ENCODE measurements at places on chromosomes 6 and 20. TPM values are rescaled to one million over a fixed set of nuclear protein-coding genes. Genes with fewer than 3 reads are reported as not detected.
A peak's percentile ranks its signal among the peaks of the same experiment; 100 is the strongest.

Gene MAVS
- total RNA-seq, result 27.0 TPM

DNA sequence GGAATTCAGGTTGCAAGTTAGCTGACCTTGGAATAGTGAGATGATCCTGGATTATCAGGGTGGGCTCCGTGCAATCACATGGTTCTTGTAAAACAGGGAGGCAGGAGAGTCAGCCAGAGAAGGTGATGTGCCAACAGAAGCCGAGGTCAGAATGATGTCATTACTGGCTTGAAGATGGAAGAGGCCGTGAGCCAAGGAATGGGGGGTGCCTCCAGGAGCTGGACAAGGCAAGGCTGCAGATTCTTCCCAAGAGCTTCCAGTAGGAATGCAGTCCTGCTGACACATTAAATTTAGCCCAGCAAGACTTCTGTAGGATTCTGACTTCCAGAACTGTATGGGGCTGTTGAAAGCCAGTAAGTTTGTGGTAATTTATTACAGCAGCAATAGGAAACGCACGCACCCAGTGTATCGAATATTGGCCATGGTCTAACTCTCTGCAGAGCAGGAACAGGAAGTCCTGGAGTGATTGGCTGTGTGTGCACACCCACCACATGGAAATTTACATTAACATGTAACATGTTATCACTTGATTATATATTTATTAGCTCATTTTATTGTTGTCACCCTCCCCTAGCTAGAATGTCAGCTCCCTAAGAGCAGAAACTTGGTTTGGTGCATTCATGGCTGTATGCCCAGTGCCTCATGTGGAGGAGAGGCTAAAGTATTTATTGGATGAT lies 19.1 kb downstream of the SLC24A3 start:
- no peak for DNase-seq

- peak; percentile 73 for DNase-seq
Observed at GRCh38 chr6:52649536-52650160, 21.3 kb upstream of the TMEM14A start.

Gene IL17F
- not detected for total RNA-seq

- DNase-seq, result no peak
Observed at GRCh38 chr20:47775841-47776240, 9.4 kb downstream of the SULF2 start.

DNA sequence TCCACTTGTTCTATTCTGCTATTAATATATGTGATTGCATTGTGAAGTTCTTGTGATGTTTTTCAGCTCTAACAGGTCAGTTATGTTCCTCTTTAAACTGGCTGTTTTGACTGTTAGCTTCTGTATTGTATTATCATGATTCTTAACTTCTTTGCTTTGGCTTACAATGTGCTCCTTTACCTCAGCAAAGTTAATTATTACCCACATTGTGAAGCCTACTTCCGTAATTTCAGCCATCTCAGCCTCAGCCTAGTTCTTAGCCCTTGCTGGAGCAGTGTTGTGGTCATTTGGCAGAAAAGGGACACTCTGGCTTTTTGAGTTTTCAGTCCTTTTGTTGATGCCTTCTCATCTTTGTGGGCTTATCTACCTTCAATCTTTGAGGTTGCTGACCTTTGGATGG lies 440.2 kb downstream of the TBC1D32 start:
- DNase-seq, result no peak

Gene C4A
- 1.6 TPM for total RNA-seq

GRCh38 chr6:113668641-113669408 lies 188.3 kb upstream of the MARCKS start:
- no peak for DNase-seq

Gene IP6K3
- total RNA-seq, result not detected

- peak; percentile 50 for DNase-seq
Observed at GRCh38 chr6:119078376-119079282, at the start of gene FAM184A. TSS of gene FAM184A (minus strand) at chr6:119078664. CDS start at chr6:119078299, 365 bp downstream.

Gene DEFB132
- total RNA-seq, result not detected

DNA sequence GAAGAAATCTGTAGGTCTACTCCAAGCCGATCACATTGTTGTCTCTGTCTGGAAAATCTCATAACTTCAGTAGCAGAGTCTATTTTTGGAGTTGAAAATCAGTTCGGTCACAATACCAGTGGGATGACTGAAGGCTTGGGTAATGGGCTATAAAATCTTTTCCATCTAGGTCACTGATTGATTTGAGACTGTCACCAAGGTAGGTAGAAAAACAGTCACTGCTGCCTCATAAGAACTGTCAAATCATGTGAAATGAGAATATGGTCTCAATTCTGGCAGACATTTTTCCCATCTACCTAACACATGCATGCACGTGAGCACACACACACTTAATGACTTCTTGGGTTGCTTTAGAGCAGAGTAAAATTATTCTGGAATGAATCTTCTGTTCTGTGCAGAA lies 1162.8 kb upstream of the CITED2 start:
- no peak for DNase-seq

Gene PCSK2
- total RNA-seq, result not detected

DNA sequence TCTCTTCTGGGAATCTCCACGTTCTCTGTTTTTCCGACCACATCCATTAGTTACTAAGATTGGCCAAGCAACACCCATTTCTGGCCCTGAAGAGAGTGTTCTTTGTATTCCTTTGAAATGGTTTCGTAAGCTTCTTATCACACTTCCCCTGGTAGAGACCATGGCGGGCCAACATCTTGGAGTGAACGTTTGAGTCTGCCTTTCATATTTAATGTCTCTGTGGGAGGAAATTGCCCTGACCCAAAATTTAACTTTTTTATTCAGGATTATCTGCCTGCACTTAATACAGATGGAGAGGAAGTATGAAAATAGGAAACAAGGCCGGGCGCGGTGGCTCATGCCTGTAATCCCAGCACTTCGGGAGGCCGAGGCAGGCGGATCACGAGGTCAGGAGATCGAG lies 177.0 kb upstream of the SNX9 start:
- DNase-seq, result no peak

DNA sequence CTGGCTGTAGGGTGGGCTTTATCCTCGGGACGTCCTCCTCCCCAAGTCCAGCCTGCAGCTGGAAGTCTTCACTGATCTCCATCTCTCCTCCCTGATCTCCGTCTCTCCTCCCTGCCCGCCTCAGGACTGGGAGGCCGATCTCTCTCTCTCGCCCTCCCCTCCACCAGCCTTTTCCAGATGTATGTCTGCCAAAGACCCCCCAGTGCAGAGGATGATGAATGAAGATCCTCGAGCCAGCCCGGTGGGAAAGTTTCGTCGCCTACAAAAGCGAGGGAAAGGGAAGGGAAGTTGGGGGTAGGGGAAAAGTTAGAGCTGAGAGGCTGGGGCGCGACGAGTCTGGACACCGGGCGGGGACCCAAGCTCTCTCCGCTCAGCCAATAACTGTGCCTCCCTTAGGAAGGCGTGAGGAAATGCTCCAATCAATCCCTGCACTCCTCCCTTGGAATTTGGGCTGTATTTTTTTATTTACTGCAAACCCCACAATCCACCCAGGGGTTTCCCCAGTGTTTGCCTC lies 595 bp upstream of the SRF start:
- DNase-seq, result peak; percentile 81

Gene COL12A1
- 1.1 TPM for total RNA-seq

DNA sequence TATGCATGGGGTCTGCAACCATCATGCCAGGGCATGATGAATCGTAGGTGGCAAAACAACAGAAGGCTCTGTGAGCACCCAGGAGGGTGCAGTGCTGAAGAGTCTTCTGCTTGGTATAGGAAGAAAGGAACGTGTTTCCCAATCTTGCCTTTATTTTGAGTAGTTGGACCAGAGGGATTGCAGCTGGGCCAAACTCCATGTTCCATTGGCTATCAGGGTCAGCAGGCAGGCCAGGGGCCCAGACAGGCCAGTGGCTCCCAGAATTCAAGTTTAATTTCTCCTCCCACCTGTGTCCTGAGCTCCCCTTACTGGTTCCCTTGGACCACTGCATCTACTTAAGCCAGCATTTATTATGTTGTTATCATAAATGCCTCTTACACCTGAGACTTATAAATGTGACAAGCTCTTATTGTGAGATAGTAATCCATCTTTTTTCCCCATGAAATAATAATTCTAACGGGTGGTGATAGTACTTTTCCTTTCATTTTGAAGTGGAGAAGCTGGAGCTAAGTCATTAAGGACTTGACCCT lies 918 bp upstream of the TRIM38 start:
- DNase-seq, result peak; percentile 47

- no peak for DNase-seq
Observed at GRCh38 chr6:21522143-21522747, 71.3 kb upstream of the SOX4 start.

Gene AIF1
- not detected for total RNA-seq

Gene SLC24A3
- not detected for total RNA-seq

- no peak for DNase-seq
Observed at GRCh38 chr6:8080362-8081151, 16.4 kb upstream of the BLOC1S5 start.

Gene ZNF334
- not detected for total RNA-seq

Gene DHX35
- total RNA-seq, result 21.3 TPM

Gene EFHC1
- total RNA-seq, result 23.7 TPM

Gene MYH7B
- total RNA-seq, result 0.08 TPM

GRCh38 chr6:1610497-1611321 lies 994 bp downstream of the FOXC1 start:
- DNase-seq, result peak; percentile 40

DNA sequence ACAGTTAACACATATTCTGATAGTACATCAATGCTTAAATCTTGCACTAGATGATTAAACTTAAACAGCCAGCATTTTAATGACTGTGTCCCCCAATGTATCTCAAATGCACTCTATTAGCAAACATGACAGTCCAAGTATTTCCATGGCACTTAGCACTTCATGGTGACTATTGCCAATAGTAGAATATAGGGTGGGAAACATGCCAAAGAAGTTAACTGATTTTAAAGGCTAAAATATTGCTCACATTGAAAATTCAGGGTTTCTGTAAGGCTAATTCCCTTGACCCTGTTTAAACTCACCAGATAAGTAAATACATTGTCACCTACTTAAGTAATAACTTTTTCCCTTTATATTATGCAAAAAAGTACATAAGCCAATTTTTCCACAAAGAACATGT lies 266.9 kb downstream of the TBC1D32 start:
- no peak for DNase-seq

- DNase-seq, result no peak
Observed at GRCh38 chr6:157879034-157879872, 56.2 kb downstream of the SNX9 start.

DNA sequence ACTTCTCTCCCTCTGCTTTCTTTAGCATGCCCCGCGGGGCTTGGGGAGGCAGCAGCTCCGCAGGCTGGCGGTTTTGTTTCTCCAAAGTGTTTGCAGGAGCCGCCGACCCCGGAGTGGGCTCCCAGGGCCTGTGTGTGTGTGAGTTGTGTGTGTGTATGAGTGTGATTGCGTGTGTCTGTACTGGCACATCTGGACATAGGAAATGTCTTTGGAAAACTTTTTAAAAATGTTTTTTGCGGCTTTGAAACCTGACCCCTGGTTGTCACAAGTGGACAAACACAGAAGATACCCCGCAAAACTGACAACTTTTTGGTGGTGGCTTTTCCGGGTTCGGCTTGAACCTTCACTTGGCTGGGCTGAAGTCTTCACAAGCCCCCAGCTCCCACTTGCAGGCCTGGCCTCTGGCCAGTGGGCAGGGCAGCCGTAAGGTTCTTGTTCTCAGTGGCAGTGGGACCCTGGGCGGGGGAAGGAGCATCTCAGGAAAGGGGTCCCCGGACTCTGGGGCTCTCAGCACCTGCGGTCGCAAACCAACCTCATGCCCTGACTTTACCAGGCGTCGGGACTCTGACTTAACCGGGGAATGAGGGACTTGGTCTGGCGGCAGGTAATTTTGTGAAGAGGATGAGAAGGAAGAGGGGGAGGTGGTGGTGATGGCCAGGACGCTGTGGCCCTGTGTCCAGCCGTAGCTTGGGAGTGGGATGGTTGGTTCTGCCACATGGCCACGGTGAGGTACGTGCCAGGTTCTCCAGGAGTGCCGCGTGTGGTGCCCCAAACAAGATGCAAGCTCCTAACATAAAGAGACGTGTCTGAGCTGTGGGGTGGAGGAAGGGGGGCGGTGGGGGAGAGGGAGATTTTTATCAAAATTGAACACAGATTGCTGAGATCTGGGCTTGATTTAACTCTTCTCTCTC lies 619 bp downstream of the DAAM2 start:
- no peak for DNase-seq

GRCh38 chr6:105275542-105275941 lies 95.7 kb upstream of the POPDC3 start:
- DNase-seq, result no peak

DNA sequence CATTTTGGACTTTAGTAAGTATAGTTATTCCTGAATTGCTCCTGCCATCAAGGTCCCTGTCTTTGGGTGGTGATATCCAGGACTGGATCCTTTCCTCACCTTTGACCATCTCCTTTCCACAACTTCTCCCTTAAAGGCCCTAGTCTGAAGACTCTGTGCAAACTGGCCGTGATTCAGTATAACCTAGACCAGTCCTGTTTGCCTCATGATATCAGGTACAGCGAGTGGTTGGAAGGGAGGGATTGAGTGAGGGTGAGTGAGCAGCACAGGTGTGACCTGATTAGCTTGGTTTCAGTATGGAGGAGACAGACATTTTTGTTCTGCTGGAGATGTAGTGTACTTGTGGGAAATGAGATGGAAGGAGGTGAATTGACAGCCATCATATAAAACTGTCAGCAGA lies 2.3 kb upstream of the RRP36 start:
- DNase-seq, result no peak

Gene GTSF1L
- not detected for total RNA-seq

DNA sequence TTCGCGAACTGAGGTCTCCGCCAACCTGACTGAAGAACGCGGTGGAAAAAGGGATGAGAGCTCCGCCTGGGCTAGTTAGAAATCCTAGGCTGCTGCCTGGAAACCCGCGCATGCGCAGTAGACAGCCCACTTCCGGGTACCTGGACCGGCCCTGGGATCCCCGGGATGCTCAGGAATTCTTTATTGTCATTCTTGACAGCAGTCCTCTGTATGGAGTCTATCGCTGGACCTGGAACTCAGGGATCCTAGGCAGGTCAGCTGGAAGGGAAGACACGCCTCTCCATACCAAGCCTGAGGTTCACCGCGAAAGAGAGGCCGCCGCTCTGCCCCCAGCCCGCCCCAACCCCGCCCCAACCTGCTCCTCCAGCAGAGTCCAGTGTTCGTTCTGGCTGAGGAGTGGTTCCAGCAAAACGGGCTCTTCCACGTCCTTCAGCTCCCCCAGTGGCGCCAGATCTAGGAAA lies 1379.2 kb upstream of the DEFB115 start:
- peak; percentile 86 for DNase-seq

- no peak for DNase-seq
Observed at GRCh38 chr20:34311118-34312023, 8.2 kb upstream of the AHCY start.
